Fibroblast of skin of right biceps (primary cell): ENCODE measurements at places on chromosomes 13 and 19.

- DNase-seq, result no peak
Observed at GRCh38 chr19:46739290-46739771, 6.5 kb upstream of the FKRP start.

- DNase-seq, result no peak
Observed at GRCh38 chr13:56396318-56396717, 744.4 kb upstream of the PRR20A start.

- DNase-seq, result no peak
Observed at GRCh38 chr13:109645831-109646230, 140.6 kb downstream of the IRS2 start.

DNA sequence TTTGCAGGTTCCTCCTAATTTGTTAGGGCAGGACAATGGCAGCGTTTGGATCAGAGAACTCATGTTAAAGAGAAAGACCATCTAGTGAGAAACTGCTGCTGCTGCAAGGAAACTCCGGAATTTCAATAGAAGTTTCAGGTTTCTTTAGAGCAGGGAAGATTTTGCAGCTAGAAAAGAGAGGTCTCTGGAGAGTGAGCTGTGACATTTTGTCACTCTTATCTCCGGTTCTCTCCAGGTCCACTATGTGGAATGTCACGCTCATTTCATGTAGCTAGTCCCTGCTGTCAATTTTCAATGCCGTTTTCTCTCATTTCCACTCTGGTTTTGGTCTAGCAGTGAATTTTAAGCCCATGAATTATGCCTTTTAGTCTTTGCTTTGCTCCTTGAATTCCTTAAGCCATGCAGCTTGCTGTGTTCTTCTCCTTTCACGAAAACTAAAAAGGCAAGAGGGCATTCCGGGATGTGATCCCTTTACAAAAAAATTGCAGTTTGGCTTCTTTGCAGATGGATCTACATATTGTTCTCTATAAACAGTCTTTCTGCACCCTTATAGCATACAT lies 46.7 kb upstream of the POSTN start:
- DNase-seq, result no peak

DNA sequence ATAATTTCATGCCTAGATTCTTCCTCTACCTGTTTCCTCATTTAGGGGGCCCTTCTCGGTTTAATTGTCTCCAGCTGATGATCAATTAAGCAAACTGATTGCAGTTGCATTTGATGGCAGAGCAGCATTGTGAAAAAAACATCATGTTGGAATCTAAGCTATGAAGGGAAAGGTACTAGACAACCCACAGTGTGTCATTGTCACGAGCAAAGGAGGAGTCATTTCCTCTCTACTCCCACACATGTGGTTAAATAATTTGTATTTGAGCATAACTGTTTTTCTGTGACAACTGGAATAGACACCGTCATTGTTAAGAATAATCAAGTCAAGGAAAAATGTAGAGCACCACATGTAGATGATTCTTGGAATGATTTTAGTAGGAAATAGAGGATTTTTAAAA lies 240.3 kb downstream of the DCT start:
- peak; percentile 81 for DNase-seq

DNA sequence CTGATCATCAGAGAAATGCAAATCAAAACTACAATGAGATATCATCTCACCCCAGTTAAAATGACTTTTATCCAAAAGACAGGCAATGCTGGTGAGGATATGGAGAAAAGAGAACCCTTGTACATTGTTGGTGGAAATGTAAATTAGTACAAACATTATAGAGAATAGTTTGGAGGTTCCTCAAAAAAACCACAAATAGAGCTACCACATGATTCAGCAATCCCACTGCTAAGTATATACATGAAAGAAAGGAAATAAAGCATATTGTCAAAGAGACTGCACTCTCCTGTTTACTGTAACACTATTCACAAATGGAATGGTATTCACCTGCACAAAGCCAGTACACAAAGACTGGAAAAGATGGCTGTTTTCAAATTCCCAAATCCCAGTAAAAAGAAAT lies 1233.7 kb downstream of the PCDH17 start:
- DNase-seq, result no peak

DNA sequence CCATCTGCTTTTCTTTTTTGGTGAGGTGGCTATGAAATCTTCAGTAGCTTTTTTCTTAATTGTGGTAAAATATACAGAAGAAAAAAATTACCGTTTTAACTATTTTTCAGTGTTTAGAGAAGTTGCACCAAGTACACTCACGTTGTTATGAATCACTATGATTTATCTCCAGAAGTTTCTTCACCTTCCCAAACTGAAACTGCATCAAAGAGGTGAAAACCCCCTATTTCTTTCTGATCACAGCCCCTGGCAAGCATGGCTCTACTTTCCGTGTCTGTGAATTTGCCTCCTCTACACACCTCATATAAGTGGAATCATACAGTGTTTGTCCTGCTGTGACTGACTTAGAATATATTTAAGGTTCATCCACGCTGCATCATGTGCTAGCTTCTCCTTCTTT lies 15.6 kb upstream of the SIGLEC10 start:
- no peak for DNase-seq

DNA sequence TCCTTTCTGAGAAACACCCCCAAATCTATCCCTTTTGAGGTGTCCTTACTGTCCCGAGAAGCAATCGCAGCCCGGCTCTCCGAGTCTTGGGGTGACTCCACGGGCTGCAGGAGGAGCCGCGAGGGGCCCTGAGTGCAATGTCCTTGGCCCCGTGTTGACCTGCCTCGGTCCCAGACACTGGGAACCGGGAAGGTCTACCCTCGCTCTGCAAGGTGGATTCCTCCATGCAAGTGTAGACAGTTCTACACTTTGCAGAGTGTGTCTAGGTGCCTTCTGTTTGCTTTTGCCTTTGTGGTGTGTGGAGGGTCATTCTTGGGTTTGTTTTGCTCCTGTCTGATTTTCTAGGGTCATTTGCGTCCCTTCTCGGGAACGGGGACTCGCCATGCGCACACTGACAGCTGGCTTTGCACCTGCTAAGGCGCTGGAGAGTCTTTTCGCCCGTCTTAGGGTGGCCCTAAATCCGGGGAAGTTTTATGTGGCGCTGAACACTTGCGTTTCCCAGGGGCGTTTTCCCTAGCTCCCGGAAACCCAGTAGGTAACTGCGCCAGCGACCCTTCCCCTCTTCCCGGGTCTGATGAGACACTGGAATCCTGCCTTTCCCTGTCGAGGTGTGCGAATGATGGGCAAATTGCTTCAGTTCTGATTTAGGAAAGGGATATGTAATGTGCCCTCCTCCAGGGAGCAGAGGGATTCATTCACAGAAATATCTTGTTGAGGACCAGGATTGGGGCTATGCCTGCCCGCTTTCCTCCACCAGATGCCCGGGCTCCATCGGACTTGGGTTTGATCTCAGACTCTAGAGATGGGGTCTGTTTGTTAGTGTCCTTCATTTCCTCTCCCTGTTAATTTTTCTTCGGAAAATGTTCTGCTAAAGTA lies 755 bp downstream of the SERTM1 start:
- DNase-seq, result no peak

DNA sequence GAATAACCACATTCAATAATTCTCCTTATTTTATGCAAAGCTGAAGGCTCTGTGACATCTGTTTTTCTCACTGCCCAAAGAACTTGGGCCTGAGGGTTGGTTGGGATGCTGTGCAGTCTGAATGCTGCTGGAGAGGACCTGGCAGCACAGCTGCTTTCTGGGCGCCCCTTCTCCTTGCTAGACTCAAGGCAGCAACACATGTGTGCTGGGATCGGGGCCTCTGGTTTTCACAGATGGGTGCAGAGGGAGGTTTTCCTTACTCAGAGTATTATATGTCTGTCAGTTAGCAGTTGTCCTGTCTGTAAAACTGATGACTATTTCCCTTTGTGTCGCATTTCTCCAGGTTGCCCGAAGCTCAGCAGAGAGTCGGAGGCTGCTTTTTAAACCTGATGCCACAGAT lies 53.2 kb upstream of the TEX29 start:
- DNase-seq, result no peak

DNA sequence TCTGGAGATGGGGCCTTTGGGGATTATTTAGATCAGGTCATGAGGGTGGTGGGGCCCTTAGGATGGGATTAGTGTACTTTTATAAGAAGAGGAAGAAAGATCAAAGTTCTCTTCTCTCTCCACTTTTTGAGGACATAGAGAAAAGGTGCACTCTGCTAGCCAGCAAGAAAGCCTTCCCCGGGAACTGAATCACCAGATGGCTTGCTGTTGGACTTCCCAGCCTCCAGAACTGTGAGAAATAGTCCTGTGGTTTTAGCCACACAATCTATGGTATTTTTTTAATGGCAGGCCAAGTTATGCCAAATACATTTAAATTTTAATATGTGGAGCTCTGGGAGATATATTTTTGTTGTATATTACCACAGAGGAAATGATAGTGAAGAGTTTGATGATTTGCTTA lies 385.8 kb downstream of the KLF12 start:
- DNase-seq, result no peak

- no peak for DNase-seq
Observed at GRCh38 chr19:3804429-3804828, 18.2 kb upstream of the MATK start.

DNA sequence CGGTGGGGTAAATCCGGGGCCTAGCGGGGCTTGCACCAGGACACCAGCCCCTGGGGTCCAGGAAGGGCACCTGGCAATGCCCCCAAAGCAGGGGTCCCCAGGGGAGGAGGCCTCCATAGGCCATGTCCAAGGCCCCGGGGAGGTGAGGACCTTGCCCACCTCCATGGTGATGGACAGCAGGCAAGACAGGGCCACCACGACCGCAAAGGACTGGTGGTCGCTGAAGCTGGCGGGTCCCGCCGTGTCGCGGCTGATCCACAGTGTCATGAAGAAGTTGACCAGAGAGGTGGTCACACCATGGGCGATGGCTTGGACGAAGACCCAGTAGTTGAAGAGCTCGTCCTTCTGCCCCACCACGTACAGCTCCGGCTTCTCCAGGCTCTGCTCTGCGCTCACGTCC lies 26.8 kb downstream of the ATP8B3 start:
- no peak for DNase-seq

DNA sequence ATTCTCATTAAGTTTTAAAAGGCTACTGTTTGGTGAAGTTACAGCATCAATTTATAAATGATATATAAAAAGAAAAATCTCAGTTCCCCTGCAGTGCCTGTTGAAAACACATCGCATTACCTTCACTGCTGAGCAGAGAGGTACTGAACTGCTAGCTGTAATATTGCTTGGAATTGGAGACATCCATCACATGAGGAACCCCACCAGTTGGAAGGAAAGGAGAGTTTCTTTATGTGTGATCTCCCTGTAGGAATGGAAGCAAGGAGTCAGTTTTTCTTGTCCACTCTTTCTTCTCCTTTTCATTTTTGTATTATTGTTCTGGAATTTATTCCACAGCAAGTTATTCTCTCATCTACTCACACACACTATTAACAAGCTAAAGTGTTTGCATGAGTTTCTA lies 1586.0 kb upstream of the PRR20A start:
- DNase-seq, result no peak

DNA sequence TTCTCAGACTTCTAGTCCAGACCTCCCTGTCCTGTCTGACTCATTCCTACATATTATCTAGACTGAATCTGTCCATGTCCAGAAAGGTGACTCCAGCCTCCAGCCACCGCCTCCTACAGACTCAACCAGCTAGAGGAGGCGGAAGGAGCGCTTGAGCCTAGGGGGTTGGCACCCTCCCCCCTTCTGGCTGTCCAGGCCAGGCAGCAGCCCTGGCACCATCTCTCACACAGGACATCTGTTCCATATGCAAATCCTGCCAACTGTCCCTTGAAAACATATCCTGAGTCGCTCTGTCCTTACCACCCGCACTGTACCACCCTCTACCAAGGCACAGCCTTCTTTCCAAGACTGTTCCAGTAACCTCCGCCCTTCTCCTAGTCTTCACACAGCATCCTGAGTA lies 150.7 kb upstream of the WASF3 start:
- DNase-seq, result no peak

DNA sequence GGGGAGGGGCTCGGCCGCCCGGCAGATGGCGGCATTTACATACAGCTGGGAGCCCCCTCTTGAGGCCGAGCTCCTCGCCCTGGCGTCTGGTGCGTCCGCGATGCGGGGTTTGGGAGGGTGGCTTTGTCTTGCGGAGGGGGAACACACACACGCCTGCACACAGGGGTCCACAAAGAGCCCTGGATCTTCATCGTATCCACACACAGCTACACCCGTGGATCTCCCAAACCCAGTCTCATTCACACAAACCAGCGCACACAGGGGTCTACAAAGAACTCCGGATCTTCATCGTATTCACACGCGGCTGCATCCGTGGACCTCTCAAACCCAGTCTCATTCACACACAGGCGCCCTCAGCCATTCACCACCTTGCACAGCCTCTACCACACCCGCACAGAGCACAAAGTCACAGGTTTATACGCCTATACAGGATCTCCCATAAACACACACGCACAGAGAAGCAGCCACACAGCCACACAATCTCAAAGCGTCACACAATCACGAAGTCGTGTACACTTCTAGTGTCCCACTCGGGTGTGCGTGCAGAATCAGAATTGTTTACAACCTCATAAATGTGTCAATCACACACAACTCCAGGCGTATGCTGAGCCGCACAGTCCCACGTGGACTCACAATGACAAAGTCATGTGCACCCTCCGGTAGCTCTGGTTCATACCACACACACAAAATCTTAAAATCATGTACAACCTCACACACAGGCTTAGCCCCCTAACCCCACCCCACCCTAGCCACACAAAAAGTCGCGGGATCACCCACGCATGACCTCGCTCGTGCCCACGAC lies 550 bp upstream of the DLL3 start:
- peak; percentile 18 for DNase-seq

DNA sequence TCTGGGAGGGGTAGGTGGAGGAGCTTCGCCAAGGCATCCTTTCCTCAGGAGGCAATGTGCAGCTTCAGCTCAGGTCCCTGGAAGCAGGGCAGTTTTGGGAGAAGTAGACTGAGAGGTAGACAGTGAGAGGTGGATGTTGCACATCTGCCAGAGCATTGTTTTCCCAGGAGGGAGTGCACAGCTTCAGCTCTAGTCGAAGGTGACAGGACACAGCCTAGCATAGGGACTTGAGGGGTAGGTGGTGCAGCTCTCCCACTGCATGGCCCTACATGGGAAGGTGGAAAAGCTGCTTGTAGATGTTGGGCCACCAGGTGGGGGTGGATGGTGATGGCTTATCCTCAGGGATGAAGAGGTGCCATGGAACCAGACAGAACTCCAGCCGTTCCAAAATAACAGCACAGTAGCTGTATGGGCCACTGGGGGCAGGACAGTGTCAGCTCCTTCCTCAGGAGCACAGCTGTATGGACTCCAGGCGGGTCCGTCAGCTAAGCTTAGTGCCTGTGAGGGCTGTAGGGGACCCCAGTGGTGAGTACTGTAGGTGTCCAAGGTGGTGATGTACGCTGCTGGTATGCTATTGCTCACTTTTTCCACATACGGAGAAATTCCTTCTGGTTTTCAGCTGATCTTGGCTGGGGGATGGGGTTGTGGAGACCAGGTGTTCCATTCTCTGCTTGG lies 17.4 kb upstream of the ZNF543 start:
- DNase-seq, result no peak

- no peak for DNase-seq
Observed at GRCh38 chr13:110353339-110353977, 46.4 kb downstream of the COL4A2 start.

DNA sequence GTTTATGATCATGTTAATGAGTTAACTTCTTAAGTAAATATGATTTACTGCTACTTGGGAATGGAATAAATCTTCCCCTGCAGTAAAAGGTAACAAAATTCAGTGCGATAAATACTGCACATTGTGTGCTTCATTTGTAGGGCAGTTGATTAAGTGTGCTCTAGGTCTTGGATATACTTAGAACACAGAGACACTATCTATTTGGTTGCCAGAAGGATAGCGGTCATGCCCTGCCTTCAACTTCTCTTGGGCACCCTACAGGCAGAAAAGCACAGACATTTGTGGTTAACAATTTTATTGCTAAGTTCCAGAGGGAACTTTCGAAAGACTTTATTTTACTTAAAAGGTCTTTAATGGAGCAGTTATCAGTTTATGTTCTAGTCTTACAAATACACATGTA lies 605.8 kb downstream of the PCDH9 start:
- no peak for DNase-seq
